ENCODE measurements at places on chromosomes 6 and 20. TPM values are rescaled to one million over a fixed set of nuclear protein-coding genes. Genes with fewer than 3 reads are reported as not detected.

Gene DEFB128
- total RNA-seq: not detected

Gene ITPR3
- 77.4 TPM for total RNA-seq

Gene APOBEC2
- total RNA-seq: not detected

Gene SULF2
- 0.29 TPM for total RNA-seq

Gene MACROD2
- 0.50 TPM for total RNA-seq

Gene MYBL2
- 0.66 TPM for total RNA-seq

Gene TUBB2B
- total RNA-seq: 4.1 TPM

Gene C20orf144
- total RNA-seq: 0.44 TPM

Gene HDGFL1
- total RNA-seq: not detected

Gene PSORS1C2
- total RNA-seq: not detected

Gene OPRM1
- total RNA-seq: not detected

Gene OVOL2
- not detected for total RNA-seq

Gene SGK1
- total RNA-seq: 153 TPM

Gene PAX1
- not detected for total RNA-seq

Gene FAM209B
- total RNA-seq: not detected

Gene ADGRF1
- total RNA-seq: not detected

Gene HMGA1
- 349 TPM for total RNA-seq

Gene GNAS-AS1
- total RNA-seq: 1.3 TPM

Gene TMEM74B
- total RNA-seq: not detected

Gene NMBR
- total RNA-seq: not detected
